ENCODE measurements at places on chromosomes 6 and 20.

DNA sequence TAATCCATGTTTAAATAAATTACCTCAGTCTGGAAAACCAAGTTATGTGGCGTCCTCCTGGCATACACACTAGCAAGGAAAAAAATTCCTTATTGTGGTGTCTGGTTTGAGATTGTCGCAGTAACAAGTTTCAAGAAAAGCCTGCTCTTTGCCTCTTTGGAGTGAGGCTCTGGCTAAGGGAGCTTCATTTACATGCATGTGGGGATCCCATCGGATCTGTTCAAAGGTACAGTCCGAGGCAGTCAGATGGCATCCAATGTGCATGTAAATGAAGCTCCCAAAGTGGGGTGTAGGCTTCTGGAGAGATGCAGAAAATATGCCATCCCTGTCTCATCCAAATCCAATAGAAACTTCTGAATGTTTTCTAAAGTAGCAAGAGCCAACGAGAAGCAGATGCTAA lies 199.5 kb upstream of the FBXL4 start:
- no peak for DNase-seq

DNA sequence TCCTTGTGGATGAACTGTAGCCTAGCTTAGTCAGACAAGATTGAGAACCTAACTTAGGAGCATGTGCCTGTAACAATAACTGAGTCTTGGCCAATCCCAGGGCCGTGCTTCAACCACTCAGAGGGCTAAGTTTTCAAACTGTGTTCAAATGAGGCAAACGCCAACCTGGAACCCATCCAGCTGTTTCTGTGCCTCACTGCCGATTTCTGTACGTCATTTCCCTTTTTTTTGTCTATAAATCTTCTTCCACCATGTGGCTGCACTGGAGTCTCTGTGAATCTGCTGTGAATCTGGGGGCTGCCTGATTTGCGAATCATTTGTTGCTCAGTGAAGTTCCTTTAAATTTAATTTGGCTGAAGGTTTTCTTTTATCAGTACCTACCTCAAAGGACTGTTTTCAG lies 115.0 kb upstream of the CHD6 start:
- no peak for DNase-seq

DNA sequence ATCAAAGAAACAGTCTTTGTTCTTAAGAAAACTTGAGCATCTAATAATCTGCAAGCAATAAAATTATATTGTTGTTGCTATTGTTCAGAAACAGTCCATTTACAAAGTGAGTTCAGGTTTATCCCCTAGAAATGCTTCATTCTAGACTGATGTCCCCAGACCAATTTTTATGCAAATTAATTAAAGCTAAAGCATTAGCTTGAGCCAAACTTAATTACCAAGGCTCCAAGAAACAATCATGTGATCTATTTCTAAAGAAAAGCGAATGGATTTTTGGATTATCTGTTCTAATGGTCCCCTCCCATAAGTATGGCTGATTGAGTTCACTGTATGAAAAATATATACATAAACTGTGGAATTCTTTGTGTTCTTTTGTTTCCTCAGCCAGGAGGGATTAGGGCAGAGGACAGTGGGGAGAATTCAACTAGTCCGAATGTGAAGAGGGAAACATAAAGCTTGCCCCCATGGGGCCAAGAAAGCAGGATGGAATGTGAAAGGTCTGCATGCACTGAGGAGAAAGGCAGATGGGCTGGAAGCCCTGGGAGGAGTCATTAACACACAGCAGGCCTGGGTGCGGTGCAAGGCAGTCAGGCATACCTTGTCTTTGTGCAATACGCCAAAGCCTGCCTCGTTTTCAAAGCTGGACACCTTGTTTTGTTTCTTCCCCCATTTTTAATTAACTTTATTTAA lies 597.1 kb downstream of the KIF16B start:
- no peak for DNase-seq

DNA sequence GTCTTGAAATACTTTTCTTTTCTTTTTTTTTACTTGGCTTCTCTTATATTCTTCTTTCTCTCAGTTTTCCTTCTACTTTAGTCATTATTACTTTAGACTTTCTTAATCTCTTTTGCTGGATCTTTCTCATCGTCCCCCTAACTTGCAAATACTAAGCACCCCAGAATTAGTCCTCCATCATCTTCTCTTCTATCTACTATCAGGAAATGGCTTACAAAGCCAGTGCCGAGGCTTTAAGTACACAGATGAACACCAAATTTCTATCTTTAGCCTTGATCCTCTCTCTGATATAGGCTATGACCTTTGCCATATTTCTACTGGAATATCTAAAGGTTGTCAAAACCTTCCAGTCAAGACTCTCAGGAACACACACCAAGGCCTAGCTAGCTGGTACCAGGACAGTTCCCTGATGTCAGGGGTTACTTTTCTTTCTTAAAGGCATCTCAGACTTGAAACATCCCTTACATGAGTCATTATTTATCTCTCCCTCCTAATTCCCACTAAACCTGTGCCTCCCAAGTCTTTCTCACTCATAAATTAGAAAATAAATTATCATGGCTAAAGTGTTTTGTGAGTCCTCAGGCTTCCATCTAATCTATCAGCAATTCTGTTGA lies 278.6 kb upstream of the TCF21 start:
- no peak for DNase-seq

DNA sequence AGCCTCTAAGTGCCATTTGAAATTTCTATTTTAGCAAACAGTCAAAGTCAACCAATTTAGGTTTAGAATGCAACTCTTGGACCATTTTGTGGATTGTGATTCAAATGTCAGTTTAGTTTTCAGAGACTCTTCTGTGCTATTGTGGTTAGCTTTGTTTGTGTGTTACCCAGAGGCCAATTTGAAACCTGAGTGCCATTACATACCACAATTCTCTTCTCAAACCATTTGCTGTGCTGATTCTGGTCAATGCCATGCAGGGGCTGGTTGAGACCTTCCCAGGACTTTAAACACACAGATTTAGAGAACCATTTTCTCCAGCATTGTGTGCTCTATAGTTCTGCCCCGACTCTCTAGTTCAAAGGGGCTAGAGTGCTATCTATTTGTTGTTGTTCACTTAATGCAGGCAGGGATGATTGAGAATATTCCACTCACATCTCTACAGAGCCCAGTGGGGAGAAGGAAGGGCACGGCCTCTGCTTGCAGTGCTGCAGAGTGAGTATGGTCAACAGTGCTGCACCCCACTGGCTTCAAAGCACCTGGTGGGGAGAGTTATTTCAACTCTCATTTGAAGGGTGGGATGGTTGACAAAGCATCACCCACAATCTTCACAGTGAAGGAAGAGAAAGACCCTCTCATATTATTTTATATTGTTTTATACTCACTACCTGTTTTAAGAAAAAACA lies 738.2 kb downstream of the COL12A1 start:
- DNase-seq: no peak

DNA sequence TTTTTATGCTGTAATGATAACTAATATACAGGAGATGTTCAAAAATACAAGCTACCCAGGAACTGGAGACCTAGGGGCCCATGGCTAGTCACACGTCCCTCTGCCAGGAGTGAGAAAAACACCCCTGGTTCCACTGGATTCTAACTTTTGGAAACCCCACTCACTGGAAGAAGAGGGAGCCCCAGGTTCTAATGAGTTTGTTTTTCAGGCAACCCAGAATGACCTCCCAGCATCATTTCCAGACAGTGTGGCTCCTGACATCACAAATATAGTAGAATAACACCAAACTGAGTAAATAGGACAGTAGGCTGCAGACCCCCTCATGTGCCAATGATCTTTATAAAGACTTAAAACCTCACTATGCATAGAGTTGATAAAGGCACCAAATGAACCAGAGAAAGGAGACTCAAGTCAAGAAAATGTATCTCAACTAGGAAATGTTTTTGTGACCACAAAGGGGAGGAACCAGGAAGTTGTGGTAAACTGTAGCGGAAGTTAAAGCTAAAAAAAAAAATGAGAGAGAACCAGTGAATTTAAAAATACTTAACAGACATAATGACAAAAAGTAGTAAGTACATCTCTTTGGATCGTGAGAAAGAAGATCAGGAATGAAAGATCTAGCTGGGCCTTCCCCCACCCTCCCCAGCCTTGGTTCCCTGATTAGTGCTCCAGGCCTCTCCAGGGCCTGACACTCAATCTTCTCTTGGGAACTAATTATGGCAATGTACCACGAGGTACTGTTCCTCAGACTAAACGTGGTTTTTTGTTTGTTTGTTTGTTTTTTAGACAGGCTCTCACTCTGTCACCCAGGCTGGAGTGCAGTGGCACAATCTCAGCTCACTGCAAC lies 19.8 kb downstream of the HLA-E start:
- no peak for DNase-seq

DNA sequence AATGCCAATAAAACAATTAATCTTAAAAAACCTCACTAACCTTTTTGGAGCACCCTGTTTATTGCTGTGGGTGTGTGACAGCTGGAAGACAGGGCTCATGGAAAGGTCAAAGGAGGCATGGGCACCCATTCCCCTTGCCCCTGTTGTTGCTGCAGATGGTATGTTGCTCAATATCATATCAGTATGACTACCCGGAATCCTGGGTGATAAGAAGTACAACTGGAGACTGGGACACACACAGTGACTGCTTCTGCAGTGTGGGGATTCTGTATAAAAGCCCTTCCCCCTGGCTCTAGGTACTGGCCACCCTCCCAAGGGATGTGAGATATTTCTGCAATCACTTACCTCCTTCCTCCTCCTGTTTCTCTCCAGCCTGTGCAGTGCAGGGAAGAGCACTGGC lies 47.3 kb upstream of the IL20RA start:
- DNase-seq: no peak

GRCh38 chr20:47875297-47876025 lies 90.2 kb upstream of the SULF2 start:
- DNase-seq: no peak

DNA sequence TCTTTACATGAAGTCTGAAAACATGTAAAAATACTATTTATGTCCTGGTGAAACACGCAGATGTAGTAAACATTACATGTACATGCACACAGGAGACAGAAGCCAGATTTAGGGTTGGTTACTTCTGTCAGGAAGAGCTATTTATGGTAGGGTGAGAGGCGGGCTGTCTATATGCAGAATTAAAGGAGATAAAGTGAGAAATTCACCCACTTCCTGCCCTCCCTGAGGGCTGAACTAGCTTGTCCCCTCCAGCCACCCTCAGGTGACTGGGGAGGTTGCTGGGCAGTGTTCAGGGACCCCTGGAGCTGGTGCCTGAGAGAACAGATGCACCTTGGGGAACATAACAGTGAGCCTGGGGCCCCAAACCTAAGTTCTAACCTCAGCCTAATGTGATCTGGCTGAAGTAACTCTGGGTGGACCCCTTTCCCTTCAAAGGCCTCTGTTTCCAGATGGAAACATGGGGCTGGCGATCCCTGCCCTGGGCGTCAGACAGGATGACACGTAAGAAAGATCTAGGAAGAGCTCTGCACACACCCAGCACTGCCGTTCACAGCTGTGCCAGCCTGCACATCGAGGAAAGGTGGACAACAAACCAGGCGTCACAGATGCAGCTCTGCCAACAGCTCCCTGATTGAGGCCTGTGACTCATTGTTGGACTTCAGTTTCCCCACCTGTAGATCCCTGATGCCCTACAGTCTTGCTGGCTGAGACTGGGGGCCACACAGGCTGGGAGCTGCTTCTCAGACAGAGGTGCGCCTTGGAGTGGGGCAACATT lies 1.3 kb downstream of the PI16 start:
- no peak for DNase-seq

- DNase-seq: no peak
Measured at GRCh38 chr6:168362276-168362990, 42.9 kb upstream of the DACT2 start.

- no peak for DNase-seq
Measured at GRCh38 chr6:165745492-165745891, 82.5 kb upstream of the PDE10A start.

GRCh38 chr20:33005132-33005566 lies 916 bp upstream of the SUN5 start:
- peak; percentile 29 for DNase-seq

DNA sequence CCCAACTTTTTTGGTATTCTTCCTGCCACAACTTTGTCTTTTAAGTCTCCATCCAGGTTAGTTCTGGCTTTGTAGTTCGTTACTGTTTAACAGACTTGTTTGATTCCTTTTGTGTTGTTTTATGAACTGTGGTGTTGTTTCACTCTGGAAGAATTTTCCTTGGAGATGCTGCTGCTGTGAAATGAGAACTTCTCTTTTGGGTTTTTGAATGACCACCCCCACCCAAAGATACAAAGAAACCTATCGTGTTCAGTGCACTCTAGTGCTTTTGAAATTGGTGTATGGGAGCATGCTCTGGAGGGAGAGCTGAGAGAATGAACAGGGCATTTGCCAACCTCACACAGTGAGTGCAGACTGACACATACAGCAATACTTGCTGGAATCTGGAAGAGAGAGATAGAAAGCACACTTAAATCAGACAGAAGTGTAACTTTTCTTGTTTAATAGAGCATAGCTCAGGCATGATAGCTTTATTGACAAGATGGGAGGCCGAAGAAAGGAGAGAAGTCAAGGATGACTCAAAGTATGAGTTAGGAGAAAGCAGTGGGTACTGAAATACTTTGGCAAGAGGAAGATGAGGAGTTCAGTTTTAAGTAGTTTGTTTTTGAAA lies 293.1 kb downstream of the SOX4 start:
- no peak for DNase-seq
